ENCODE measurements at places on chromosomes 2 and 18. TPM values are rescaled to one million over a fixed set of nuclear protein-coding genes. Genes with fewer than 3 reads are reported as not detected.

The FOXI3 gene
- not detected for total RNA-seq

DNA sequence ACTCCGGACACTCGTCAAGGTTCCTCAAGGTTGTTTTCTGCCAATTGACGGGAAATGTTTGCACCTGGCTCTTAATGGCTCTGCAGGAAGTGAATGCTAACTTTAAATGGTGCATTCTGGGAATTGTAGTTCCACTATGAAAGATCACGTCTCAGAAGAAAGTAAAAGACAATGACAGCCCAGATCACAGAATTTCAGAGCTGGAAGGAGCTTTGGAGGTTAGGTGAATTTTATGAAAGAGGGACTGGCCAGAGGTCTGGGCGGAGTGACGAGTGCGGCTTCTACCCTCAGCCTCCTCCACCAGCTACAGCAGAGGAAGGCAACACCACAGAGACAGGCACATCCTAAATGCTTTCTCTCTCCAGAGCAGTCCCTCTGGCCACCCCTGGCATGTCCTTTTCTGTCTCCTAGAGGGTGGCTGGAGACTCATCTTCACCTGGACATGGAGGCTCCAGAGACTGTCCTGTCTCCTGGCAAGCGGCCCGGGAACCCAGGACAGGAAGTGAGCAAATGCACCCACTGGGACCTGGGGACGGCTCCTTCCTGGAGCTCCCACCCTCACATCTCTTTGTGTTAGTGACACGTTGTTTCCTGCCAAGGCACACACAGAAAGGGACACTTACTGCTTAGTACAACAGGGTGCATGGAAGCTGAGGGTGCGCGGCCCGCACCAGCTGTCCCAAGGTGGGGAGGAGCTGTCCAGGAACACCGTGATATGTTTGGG, 19.4 kb downstream of the THAP4 start:
- DNase-seq, result no peak

DNA sequence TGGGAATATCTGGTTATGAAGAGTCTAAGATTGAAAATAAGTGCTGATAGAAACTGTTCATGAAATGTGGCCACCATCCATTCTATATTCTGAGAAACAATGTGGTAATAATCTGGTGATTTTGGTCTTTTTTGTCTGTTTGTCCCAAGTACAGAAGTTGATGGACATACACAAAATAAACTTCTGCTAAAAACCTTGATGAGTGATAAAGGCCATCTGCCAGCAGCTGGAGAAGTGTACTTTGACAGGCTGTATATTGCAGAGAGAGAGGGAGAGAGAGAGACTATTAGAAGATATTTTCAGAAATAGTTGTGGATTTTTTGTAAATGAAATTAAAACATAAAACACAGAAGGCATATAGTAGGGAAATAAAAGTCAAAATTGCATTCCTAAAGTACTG, 96.9 kb upstream of the NABP1 start:
- DNase-seq, result no peak

GRCh38 chr2:75466708-75467311, 93.9 kb downstream of the EVA1A start:
- no peak for DNase-seq

DNA sequence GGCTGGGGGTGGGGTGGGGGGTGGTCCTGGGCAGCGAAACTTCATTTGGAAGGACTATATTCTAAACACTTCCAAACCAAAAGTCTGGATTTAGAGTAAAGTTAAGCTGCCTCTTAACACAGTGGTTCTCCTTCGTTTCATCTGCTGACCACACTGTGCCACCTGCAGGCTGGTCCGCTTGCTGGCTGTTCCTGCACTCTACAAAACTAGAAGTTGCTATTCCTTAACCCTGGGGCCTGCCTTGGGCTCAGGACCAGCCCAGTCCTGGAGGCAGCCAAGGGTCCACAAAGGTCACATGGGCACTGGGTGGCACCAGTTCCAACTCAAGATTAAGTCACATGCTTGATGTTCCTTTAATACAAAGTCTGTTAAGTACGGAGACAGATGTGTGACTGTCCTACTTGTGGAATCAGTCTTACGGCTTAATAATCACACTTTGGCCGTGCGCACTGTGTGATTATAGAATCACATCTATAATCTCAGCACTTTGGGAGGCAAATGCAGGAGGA, 195.4 kb downstream of the FAM210A start:
- peak; percentile 47 for DNase-seq

DNA sequence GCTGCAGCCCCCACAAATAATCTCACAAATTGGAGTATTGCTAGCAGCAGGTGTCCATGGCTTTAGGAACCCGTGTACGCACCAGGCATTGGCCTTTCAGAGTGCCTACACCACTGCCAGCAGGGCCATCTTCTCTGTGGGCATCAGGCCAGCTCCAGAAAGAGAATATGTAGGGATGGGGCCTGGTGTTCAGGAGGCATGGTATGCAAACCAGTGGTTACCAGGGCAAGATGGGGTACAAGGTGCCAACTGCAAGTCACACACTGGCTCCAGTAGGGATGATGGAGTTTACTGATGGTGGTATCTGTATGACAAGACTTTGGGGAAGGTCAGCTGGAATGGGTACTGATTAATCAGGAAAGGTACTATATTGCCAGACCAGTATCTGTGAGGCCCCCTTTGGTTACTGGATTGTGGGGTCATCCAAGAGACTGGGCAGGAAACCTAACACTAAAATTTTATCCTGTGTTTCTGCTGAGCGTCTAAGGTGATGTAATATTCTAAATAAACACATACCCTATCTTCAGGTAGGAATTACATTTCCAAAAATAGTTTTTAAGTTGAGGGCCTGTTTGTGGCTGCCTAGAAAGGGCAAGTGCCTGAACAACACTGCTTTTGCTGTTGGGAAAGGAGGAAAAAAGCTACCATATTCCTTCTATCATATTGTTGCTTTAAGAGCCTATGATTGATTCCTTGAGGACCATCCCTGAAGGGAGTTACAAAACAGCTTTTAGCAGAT, 9.0 kb downstream of the CNOT9 start:
- no peak for DNase-seq

DNA sequence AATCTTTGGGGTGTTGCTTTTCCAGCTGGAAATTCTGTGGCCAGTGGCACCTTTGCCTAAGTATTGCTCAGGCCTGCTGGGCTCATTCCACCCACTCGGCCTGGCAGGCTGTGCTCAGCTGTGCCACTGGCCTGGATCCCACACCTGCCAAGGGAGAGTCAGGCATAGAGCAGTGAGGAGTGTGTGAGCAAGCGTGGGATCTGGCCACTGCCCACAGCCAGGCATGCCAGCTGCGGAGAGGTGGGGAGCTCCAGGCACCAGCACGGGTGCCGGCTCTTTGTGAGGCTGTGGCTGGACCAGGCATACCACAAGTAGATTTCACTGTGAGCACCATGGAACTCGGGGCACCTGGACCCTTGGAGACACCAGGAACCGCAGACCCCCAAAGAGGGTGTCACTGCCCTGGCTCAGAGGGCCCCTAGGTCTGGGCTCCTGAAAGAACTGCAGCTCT, 118.1 kb upstream of the MAP2 start:
- no peak for DNase-seq

The MEP1B gene
- not detected for total RNA-seq

DNA sequence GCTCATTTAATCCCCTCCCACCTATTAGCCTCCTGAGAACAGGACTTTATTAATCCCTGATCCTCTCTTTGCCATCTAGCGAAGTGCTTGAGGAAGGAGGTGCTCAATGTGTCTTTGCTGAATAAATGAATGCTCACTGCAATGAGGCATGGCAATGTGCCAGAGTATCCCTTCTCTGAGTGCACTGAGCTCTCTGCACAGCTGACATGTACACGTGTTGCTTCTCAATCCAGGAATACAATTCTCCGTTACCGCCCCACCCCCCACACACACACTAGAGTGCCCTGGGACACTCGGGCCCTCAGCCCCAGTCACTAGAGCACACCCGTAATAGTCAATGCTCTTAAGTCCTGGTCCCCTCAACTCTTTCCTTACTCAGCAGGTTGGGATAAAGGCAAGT, 41.4 kb downstream of the FAM178B start:
- DNase-seq, result no peak

The TMEM37 gene
- 2.3 TPM for total RNA-seq

DNA sequence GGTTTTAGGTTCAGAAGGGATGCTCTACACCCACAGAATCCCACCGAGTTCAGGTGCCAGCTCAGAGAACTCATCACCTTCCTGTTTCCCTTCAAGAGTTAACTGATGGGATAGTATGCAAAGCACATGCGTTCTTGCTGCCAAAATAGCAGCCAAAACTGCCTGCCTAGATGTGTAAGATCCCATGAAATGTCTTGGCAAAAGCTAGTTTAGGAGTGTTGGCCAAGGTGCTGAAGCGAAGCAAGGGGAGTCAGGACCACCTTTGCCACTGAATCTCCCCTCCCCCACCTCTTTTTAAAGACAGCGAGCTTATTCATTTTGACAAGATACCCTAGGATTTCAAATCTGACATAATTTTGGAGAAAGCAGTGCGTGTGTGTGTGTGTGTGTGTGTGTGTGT, 2.1 kb downstream of the DOCK10 start:
- no peak for DNase-seq

The SERPINB12 gene
- not detected for total RNA-seq

DNA sequence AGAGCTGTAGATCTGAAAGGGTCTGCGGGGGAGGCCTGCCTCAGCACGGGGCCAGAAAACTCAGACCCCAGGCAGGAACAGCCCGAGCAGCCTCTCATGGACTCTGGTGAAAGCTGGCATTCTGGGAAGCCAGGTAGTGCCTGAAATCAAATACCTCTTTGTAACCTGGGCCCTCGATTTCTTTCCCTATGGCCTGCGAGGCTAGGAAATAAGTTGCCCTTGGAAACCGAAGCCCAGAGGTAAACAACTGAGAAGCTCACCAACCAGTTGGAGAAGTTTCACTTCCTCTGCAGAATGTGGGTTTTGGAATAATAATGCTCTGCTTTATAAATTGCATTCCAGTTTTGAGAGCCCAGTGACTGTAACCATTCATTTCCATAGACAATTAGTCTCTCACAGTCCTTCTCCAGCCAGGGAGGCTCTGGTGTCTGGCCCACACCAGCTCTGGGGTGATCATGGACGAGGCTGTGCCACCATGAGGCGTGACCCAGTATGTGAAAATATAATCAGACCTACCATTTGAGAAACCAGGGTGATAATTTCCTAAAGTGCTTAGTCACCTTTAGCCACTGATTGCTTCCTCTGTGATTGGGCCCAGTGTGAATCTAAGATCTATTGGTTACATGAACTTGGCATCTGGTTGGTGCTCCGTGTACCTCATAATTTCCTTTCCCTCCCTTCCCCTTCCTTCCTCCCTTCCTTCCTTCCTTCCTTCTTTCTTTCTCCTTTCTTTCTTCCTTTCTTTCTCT, 133.1 kb upstream of the PELI1 start:
- no peak for DNase-seq

GRCh38 chr2:140580532-140581151, 1550.2 kb downstream of the LRP1B start:
- no peak for DNase-seq

The CRACDL gene
- total RNA-seq, result 9.7 TPM

The CRYBA2 gene
- not detected for total RNA-seq

The ERFE gene
- total RNA-seq, result 0.53 TPM

DNA sequence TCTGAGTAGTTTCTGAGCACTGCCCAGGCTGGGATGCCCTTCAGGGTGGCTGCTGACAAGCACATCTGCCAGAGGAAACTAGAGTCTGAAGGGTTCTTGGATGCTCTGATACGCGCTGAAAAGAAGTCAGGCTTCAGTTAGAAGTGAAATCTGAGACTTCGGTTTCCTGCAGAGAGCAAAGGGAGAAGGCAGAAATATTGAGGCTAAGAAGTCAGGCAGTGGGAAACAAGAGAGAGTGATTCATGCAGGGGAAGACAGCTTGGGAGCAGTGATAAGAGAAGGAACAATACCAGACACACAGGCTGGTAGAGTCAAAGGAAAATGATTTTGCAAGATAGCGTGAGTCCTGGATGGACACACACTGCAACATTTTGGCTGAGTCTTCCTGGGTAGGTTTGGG, 51.0 kb upstream of the BOD1L2 start:
- peak; percentile 73 for DNase-seq

The DYSF gene
- total RNA-seq, result 82.1 TPM

The DSG1 gene
- not detected for total RNA-seq

GRCh38 chr2:33122726-33123125, 176.0 kb downstream of the LTBP1 start:
- DNase-seq, result no peak

The REG3G gene
- total RNA-seq, result not detected

The RTKN gene
- total RNA-seq, result 6.1 TPM

DNA sequence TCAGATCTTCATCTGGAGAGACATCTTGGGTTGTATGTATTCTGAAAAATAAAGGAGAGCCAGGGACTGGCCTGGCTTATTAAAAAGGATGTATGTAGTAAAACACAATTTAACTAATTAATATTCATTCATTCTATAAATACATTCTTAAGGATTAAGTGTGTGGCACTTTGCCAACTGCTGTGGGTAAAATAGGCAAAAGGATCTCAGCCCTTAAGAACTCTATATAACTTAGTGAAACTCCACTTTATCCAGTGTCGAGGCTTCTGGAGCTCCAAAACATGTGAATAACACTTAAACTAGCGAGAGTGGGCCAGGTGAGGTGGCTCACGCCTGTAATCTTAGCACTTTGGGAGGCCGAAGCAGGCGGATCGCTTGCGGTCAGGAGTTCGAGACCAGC, 7.7 kb upstream of the STK39 start:
- no peak for DNase-seq

GRCh38 chr2:72712304-72712703, 113.5 kb downstream of the EXOC6B start:
- no peak for DNase-seq

DNA sequence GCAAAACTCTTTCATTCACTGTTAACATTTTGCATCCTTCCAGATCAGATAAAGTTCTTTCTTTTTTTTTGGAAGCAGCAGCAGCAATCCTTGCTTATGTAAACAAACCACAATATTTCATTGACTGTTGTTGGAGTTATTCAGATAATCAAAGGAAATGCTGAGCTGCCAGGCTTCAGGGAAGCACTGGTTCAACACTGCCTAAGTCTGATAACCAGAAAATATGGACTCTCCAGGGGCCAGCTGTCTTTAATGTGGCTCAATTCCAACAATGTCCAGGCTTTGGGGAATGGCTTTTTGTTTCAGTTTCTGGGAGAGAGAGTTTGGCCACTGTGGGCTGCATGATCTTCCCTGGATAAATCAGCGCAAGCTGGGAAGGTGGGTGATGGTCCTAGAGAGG, 354.3 kb downstream of the AKAIN1 start:
- DNase-seq, result no peak

The TWIST2 gene
- 5.4 TPM for total RNA-seq

- no peak for DNase-seq
Observed at GRCh38 chr2:236928380-236929037, 157.2 kb upstream of the COPS8 start.

- DNase-seq, result no peak
Observed at GRCh38 chr18:48472610-48473009, 63.4 kb upstream of the ZBTB7C start.

GRCh38 chr2:85710687-85711577, 16.8 kb downstream of the GNLY start:
- DNase-seq, result peak; percentile 17

The TCF7L1 gene
- total RNA-seq, result 3.5 TPM

GRCh38 chr2:235229236-235229635, 264.6 kb upstream of the AGAP1 start:
- no peak for DNase-seq

The ZNF2 gene
- total RNA-seq, result 9.4 TPM

The TUBB6 gene
- 2,325 TPM for total RNA-seq

- DNase-seq, result no peak
Observed at GRCh38 chr2:171317492-171318125, 116.2 kb downstream of the METTL8 start.

- no peak for DNase-seq
Observed at GRCh38 chr2:147760984-147761383, 83.8 kb upstream of the ACVR2A start.

- no peak for DNase-seq
Observed at GRCh38 chr2:146244131-146244530, 1600.7 kb upstream of the ACVR2A start.

Data from pulmonary artery endothelial cell (primary cell).